Effector memory CD4-positive, alpha-beta T cell (primary cell): ENCODE measurements at places on chromosomes 4 and X.

- no peak for DNase-seq
Measured at GRCh38 chr4:25104591-25104990, 55.7 kb downstream of the SEPSECS start.

DNA sequence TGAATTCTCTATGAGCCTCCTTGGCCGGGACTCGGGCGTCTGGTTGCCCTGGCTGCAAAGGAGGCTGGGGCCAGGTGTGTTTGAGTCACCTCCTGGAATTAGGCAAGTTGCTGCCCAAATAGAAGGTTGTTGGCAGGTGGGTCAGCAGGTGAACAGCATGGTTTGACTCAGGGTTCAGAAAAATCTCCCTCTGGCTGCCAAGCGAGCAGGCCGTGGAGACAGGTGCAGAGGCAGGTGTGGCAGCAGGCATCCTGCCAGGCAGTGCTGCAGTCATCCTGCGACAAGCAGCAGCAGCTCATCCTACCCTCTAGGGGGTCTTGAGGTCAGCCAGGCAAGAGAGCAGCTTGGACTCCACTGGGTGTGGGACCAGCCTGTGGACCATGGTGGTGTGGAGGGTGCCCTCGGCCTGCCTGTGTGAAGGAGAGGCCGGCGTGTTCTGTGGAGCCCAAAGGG is 8.2 kb downstream of the MSANTD1 start:
- DNase-seq, result no peak

DNA sequence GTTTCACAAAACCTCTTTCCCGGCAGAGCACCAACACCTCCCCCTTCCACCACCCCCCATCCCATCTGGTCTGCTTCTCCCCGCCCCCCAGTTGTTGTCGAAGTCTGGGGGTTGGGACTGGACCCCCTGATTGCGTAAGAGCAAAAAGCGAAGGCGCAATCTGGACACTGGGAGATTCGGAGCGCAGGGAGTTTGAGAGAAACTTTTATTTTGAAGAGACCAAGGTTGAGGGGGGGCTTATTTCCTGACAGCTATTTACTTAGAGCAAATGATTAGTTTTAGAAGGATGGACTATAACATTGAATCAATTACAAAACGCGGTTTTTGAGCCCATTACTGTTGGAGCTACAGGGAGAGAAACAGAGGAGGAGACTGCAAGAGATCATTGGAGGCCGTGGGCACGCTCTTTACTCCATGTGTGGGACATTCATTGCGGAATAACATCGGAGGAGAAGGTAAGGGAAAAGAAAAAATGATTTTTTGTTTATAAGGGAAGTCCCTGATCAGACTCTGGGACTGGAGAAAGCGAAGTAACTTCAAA is at the start of gene PDGFRA:
Gene PDGFRA (plus strand): TSS at position 333 of the 541 bp plus-strand sequence. CDS start 29,476 bp downstream, outside the sequence.
- no peak for DNase-seq

- no peak for DNase-seq
Measured at GRCh38 chr4:159979953-159980352, 877.1 kb downstream of the RAPGEF2 start.

DNA sequence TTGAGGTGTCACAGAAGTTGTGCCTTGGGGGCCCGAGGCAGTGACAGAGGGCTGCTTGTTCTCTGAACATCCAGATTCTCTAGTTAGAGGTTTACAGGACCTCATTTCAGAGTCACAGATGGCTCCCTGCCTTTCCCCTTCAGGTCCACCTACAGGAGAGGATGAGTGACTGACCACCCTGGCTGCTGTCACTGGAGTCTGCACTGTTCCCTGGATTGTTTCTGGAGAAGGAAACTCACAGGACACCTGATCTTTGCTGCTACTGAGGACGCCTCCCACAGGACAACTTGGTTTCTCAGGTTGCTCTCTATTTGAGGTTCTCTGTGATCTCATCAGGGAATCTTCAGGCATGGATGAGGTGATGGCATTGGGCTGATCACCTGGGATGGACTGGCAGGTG is 58.3 kb downstream of the GPRIN3 start:
- no peak for DNase-seq

- DNase-seq, result no peak
Measured at GRCh38 chrX:43835559-43835958, 46.7 kb downstream of the MAOB start.

DNA sequence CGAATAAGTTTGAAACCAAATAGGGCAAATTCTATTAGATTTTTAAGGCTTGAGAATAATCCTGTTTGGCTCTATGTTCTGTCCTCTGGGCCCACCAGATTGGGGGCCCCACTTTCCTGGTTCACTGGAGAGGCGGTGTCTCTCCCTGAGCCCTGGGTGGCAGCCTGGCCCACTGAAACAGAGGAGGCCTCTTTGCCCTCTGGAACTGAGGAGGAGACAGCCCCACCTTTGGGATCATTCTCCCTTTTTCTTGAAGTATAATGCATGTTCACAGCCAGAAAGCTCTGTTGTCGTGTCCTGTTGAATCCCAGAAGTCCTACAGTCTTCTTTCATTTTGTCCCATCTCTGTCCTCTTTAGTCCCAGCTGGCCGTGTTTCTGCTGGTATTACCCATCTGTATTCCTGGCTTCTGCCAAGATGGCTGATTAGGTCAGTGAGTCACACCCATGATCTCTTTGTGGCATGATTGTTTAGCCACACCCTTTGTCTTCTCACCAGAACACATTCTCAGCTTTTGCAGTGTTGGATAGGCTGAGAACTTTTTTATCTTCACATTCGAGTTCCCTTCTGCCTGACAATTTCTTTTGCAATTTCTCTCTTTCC is 8.1 kb upstream of the TBC1D25 start:
- DNase-seq, result no peak

GRCh38 chr4:98779088-98779487 is 120.7 kb upstream of the TSPAN5 start:
- DNase-seq, result no peak

DNA sequence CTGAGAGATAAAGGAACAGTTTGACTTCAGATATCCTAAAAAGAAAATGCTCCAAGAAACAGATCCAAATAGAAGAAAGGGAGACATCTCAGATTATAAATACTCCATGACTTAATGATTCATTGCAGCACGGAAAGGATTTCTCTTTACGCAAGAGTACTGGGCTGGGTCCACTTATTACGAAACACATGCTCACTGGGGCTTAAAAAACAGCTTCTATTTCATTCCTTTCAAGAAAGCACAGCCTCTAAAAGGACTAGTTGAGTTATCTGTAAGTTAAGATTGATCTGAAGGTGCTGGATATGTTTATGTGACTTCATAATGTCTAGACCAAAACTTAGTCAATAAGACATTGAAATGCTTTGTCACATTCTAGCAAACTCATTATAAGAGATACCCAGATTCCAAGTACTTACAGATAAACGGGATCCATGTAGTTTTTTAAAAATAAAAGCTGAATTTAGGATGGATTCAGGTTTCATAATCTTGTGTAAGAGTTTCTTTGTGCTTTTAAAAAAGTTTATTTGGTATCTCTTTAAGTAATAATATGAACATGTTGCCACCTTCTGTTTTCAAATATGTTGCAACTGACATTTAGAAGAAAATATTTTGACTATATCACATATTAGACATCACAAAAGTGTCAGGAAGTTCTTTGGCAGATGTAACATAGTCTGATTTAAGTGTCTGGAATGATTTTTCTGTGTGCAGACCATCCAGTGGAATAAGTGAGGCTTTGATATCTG is 109.5 kb upstream of the MYOZ2 start:
- no peak for DNase-seq

- DNase-seq, result no peak
Measured at GRCh38 chr4:118034053-118034785, at the start of gene NDST3. Gene NDST3 (plus strand): TSS chr4:118034486. CDS start chr4:118053911, 19,425 bp downstream.

GRCh38 chr4:175927121-175927520 is 115.1 kb upstream of the GPM6A start:
- DNase-seq, result no peak

GRCh38 chrX:97344724-97345123 is 461.0 kb downstream of the RPA4 start:
- no peak for DNase-seq

- no peak for DNase-seq
Measured at GRCh38 chrX:13126775-13127174, 82.4 kb upstream of the FAM9C start.

- no peak for DNase-seq
Measured at GRCh38 chr4:124941267-124941666, 228.7 kb upstream of the ANKRD50 start.

- no peak for DNase-seq
Measured at GRCh38 chr4:14069886-14070285, 442.4 kb upstream of the BOD1L1 start.
